ENCODE measurements at places on chromosomes 5 and 9.

DNA sequence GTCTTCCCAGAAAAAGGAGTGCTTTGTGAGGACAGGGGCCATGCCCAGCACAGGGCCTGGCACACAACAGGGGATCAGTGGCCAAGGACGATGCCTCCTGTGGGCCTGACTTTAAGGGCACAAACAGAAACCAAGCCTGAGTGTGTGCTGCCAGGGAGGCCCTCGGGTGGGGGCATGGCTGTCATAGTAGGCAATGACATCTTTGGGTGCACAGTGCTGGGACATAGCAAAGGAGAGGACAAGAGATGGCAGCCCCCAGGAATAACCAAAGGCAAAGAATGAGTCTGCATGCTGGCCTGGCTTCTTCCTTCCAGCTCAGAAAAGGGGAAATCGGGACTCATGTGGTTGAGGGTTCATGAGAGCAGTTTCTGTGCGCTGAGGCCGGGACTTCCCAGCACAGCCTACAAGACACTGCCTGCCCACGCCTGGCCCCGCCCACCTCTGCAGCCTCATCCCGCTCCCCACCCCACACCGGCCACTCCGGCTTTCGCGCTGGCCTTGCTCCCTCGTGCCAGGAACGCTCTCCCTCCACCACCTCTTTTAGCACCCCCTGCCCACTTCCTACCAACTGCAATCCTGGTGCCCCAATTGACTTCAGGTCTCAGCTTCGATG lies 13.8 kb upstream of the LHX2 start:
- DNase-seq: no peak

DNA sequence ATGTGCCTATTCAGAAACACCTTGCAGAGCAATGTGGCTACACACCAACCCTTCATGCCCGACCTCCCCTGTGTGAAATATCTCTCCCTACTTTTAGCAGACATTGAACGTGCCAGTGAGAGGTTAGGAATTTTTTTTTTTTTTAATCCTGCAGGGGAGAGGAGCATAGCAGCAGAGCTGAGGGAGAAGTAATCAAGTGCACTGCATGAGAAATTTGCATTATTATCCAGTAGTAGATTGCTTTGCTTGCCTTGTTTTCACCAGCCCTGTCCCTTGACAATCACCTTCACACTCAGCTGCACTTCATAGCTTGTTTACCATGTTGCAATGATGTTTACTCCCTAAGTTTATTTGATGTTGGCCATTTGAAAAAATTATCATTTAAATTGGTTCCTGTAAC lies 489.6 kb upstream of the ZNF608 start:
- no peak for DNase-seq

- no peak for DNase-seq
These were observed 88.3 kb downstream of the SLC38A9 start for GRCh38 chr5:55623789-55624188.

GRCh38 chr9:127004946-127005769 lies 90.6 kb downstream of the RALGPS1 start:
- peak; percentile 13 for DNase-seq

DNA sequence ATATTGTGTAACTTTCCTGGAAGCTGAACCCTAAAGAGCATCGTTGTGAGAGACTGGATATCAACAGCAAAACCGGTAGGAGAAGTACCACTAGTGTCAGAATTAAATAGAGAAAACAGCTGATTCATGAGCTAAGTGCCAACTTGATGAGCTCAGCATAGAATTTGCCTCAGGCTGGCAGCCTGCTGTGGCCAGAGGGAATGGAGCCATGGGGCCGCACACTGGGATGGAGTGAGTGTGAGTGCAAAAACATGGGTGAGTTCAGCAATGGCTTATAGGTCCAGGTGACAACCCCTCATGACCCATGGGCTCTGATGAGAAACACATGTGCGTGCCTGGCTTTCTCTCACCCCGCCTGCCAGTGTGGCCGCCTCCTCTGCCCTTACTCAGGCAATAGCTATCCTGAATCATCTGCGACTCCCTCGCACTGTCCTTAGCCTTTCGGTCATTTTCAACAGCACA lies 25.4 kb downstream of the ADAMTS16 start:
- no peak for DNase-seq

GRCh38 chr9:70053864-70054263 lies 10.2 kb downstream of the MAMDC2 start:
- DNase-seq: no peak

DNA sequence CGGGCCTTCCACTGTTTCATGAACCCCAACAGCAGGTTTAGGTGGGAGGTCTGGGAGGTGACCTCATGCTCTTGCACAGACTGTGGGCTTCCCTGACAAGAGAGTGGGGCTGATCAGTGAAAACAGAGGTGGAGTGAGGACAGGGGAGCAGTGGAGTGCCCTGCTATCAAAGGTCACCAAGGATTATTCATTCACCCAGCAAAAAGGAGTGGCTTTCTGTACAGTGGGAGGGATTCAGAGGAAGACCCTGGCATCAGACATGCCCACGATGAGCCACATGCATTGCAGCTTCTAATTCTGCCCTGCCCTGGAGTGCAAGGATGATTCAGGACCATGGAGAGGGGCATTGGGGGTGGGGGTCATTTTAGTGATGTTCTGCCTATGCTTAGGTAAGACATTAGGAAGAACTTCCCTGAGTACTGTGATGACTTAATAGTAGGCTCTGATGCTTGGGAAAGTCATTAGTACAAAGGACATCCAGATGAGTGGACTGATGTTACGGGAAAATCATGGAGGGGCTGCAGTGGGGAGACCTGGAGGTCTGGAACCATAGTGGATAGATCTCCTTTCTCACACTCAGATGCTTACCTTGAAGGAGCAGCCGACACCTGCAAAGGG lies 12.8 kb downstream of the TRAF1 start:
- DNase-seq: no peak

DNA sequence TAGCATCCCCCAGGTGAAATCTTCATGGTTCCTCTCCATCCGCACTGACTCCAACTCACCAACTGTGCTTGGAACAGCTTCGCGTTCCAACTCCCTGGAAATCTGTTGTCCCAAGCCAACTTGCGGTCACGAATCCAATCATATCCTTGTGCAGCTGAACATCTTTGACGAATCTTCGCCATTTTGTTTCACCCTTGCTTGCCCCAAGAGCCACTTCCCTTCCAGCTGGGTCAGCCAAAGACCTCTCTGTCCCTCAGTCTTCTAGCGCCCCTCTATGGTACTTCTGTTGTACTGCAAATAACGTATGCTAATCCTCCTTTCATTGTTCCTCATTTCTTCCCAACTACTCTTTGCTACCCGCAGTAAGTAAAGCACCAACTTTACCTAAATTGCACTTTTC lies 61.0 kb upstream of the TARS1 start:
- no peak for DNase-seq

All from naive thymus-derived CD8-positive, alpha-beta T cell (primary cell).